ENCODE measurements at places on chromosomes 11 and 22. TPM values are rescaled to one million over a fixed set of nuclear protein-coding genes. Genes with fewer than 3 reads are reported as not detected.
A peak's percentile ranks its signal among the peaks of the same experiment; 100 is the strongest.

The C11orf16 gene
- not detected for total RNA-seq

The PGR gene
- total RNA-seq, result 3.0 TPM

The ARHGEF17 gene
- 74.5 TPM for total RNA-seq

The TRIM51 gene
- not detected for total RNA-seq

The FGF4 gene
- total RNA-seq, result not detected

The TYR gene
- not detected for total RNA-seq

The F2 gene
- not detected for total RNA-seq

The PNPLA3 gene
- 3.7 TPM for total RNA-seq

The C11orf42 gene
- total RNA-seq, result not detected

The MMP7 gene
- total RNA-seq, result 16.0 TPM

DNA sequence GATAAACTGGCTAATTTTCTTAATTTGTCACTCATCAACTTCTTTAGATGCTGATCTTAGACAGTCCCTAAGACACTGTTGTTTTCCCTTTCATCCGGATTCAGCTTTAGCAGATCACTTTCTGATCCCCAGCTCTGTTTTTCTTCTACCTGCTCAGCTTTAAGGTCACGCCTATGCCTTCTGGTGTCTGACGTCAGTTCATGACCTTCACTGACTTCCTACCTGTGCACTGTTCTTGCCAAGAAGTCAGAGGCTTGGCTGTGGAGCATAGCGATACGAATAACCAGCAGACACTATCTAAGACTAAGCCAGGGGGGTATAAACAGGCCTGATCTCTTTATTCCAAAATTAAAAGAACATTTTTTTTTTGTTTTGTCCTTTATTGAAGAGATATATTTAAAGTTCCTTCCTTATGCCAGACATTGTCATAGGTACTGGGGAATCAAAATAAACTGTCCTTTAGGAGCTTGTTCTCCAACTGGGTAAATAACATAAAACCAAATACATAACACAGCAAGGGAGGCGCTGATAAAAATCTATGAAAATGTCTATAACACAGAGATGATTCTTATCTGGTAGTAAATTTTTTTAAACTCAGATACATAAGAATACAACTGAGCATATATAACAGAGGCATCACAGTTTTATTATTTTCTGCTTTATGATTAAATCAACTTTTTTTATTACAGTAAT lies 352.2 kb upstream of the CTSC start:
- H3K4me3 ChIP-seq, result no peak overlapping the region
- no peak for DNase-seq
- H3K36me3 ChIP-seq, result no peaks in the 10 kb centered on the region
- H3K4me1 ChIP-seq, result no peaks in the 10 kb centered on the region
- H3K27ac ChIP-seq, result no peak overlapping the region

- H3K27me3 ChIP-seq, result no peaks in the 10 kb centered on the region
- no peak overlapping the region for H3K4me3 ChIP-seq
- H3K4me1 ChIP-seq, result no peaks in the 10 kb centered on the region
- no peak for DNase-seq
- H3K36me3 ChIP-seq, result no peaks in the 10 kb centered on the region
- H3K27ac ChIP-seq, result no peak overlapping the region
Observed at GRCh38 chr11:23755769-23756168, 741.1 kb upstream of the LUZP2 start.

DNA sequence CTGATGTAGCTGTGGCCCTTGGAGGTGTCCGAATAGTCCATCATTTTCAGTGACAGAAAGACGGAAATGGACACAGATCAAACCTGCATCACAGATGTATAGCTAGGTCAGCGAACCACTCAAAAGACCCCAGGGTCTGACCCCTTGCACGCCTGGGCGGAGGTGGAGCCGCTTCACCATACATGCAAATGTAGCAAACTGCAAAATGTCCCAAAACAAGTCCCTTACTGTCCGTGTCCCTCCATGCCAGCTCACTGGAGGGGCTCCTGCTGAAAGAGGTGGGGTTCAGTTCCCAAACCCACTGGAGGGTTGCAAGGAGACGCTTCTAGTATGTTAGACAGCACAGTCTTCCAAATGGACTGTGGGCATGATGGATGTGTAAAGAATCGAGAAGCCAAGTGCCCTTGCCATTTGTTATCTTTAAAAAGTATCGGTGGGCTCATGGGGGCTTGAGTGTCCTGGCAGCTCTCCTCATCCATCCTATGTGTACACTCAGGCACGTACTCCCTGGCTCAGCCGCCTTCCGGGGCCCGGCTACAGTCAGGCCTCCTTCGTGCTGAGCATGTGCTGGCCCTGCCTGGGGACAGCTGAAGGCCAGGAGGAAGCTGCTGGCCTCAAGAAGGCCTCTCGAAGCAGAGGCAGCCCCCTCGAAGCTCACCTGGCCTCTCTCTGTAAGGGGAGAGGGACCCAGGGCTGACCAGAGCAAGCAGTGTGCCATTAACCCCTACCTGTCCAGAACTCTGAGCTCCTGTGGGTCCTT lies 20.2 kb upstream of the KCNQ1OT1 start:
- no peak overlapping the region for H3K27ac ChIP-seq
- no peaks in the 10 kb centered on the region for H3K27me3 ChIP-seq
- no peak for DNase-seq
- H3K4me1 ChIP-seq, result no peaks in the 10 kb centered on the region

DNA sequence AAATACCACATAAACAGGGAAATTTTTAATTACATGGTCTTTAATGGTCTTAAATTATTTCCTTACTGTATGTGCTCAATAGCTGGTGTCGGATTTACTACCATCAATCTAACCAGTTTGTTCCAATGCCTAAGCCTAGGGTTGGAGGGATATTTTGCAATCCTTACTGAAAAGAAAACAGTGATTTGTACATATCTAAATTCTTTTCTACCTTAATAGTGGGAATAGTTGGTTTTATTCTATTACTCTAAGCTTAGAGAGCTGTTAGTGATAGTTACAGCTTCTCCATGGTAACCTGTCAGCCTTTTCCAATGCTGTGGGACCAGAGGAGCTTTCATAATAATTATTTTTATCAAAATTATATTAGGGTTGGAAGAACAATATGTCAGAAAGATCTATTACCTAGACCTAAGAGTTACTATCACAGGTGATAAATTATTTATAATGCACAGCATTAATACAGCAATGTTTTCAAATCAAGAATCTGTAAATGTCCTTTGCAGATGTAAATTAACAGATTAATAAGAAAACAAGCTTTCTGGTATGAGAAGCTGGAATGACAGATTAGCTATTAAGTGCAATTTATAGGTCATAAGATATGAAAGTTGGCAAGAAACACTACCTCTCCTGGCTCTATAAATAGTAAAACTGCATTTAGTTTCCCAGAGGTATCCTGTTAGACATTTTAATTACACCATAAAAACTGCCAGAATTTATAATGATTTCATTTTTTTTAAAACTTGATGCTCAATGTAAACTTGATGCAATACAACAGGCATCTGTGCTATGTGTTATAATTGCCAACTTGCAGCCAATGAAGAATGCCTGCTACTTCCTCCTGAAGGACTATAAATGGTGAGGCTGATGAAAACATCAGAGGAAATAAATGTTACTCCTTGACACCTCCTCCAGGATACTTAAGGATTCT lies 262.0 kb upstream of the PITPNB start:
- H3K4me3 ChIP-seq, result no peak overlapping the region
- no peaks in the 10 kb centered on the region for H3K36me3 ChIP-seq
- H3K27ac ChIP-seq, result no peak overlapping the region
- H3K4me1 ChIP-seq, result peaks cover 36% of the 10 kb centered on the region
- DNase-seq, result no peak

GRCh38 chr11:76610871-76611475 lies 59.6 kb downstream of the LRRC32 start:
- no peak for DNase-seq
- H3K4me3 ChIP-seq, result no peak overlapping the region
- no peaks in the 10 kb centered on the region for H3K27me3 ChIP-seq

DNA sequence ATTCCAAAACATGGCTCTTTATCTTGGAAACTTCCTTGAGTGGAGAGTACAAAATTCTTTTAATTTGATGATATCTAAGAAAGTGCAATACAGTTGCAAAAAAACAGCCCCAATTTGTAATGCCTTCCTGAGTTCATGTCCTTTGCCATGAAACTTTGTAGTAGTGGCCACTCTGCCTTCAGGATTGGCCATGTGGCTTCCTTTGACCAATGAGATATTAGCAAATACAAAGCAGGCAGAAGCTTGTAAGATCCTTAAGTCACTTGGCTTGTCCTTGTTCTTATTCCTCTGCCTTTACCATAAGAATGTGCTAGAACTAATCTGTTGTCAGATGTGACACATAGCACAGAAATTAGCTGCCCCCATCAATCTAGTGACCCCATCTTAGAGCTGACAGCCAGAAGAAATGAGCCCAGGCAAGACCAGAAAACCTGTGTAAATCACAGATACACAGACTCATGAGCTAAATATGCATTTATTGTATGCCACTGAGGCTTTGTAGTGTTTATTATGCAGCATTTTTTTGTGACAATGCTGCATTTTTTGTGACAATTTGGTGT lies 29.8 kb upstream of the BLID start:
- no peak for DNase-seq
- no peaks in the 10 kb centered on the region for H3K27me3 ChIP-seq
- no peak overlapping the region for H3K4me3 ChIP-seq
- no peaks in the 10 kb centered on the region for H3K36me3 ChIP-seq

- H3K27me3 ChIP-seq, result no peaks in the 10 kb centered on the region
- H3K36me3 ChIP-seq, result no peaks in the 10 kb centered on the region
- H3K27ac ChIP-seq, result no peak overlapping the region
- DNase-seq, result no peak
Observed at GRCh38 chr11:79083352-79083751, 357.5 kb downstream of the TENM4 start.

DNA sequence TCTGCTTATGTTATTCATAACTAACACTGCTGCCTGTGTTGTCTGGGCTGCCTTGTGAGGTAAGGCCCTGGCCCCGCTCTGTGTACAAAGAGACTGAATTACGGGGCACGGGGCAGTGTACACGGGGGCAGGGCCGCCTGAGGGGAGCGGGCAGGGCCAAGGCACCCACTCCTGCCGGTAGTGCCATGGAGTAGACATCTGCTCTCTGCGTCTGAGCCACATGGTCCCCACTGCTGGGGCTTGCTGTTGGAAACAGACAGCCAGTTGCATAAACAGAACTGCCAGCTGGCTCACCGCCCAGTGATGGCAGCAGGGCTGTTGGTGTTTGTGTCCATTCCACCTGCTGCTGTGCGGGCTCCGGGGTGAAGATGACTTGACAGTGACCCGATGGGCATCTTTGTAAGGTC lies 19.8 kb downstream of the FAM118A start:
- DNase-seq, result no peak
- H3K36me3 ChIP-seq, result peaks cover 38% of the 10 kb centered on the region
- no peak overlapping the region for H3K27ac ChIP-seq
- no peaks in the 10 kb centered on the region for H3K4me1 ChIP-seq

GRCh38 chr22:42970029-42970428 lies 44.9 kb downstream of the PACSIN2 start:
- H3K36me3 ChIP-seq, result peaks cover 7% of the 10 kb centered on the region
- H3K27me3 ChIP-seq, result no peaks in the 10 kb centered on the region
- H3K4me1 ChIP-seq, result peaks cover 34% of the 10 kb centered on the region
- no peak for DNase-seq
- no peak overlapping the region for H3K4me3 ChIP-seq

DNA sequence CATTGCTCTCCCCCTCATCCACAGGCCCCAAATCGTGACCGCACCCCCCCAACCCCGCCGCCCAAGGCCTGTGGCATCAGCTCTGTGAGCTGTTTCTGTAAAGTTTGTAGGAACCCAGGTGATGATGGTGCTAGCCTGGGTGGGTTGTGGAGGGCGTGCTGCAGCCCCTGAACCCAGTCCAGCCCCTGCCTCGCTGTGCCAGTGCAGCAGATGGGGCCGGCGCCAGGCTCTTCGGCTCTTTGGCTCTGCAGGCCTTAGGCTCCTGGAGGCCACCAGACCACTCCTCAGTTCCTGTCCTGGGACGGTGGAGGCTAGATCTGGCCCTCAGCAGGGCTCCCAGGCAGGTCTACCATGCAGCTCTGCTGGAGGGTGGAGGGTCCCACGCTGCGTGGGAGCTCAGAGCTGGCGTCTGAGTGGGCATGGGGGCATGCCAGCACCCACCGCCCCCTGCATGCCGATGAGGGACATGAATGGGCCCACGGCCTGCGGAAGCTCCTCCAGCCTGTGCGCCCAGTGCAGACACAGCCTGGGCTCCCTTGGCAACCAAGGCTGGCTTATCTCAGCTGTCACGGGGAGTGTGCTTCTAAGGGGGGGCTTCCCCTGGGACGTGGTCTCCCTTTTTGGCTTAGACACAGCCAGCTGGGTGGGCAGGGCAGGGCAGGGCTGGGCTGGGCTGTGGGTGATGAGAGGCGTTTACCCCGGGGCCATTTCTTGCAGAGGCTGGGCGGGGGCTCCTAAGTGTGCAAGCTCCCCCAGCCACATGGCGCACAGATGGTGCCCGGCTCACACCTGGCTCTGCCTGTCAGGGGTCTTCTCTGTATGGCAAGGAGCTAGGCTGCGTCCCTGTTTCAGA lies 1187.6 kb downstream of the BRD1 start:
- H3K4me1 ChIP-seq, result no peaks in the 10 kb centered on the region
- DNase-seq, result no peak
- no peaks in the 10 kb centered on the region for H3K36me3 ChIP-seq
- H3K27me3 ChIP-seq, result no peaks in the 10 kb centered on the region

GRCh38 chr11:839875-840617 lies 2.3 kb downstream of the POLR2L start:
- DNase-seq, result no peak
- no peaks in the 10 kb centered on the region for H3K27me3 ChIP-seq
- H3K36me3 ChIP-seq, result peaks cover 50% of the 10 kb centered on the region
- no peak overlapping the region for H3K27ac ChIP-seq

- no peaks in the 10 kb centered on the region for H3K36me3 ChIP-seq
- no peak overlapping the region for H3K27ac ChIP-seq
- H3K27me3 ChIP-seq, result no peaks in the 10 kb centered on the region
- DNase-seq, result peak; percentile 61
- H3K4me1 ChIP-seq, result peaks cover 34% of the 10 kb centered on the region
- H3K4me3 ChIP-seq, result no peak overlapping the region
Observed at GRCh38 chr11:2776351-2777061, 76.7 kb upstream of the KCNQ1OT1 start.

GRCh38 chr11:32940865-32941264 lies 48.3 kb downstream of the QSER1 start:
- H3K4me3 ChIP-seq, result no peak overlapping the region
- DNase-seq, result no peak
- H3K4me1 ChIP-seq, result no peaks in the 10 kb centered on the region
- H3K36me3 ChIP-seq, result peaks cover 8% of the 10 kb centered on the region
- H3K27me3 ChIP-seq, result no peaks in the 10 kb centered on the region

GRCh38 chr22:20998411-20999336 lies 3.2 kb downstream of the THAP7 start:
- H3K4me1 ChIP-seq, result peaks cover 24% of the 10 kb centered on the region
- no peak overlapping the region for H3K27ac ChIP-seq
- no peak for DNase-seq
- H3K27me3 ChIP-seq, result no peaks in the 10 kb centered on the region

Data from upper lobe of right lung (tissue), 1 donor.